Glutamatergic neuron (in vitro differentiated cells): ENCODE measurements at places on chromosomes 3 and 15.

- DNase-seq, result no peak
Observed at GRCh38 chr15:31023841-31024240, 32.4 kb upstream of the MTMR10 start.

DNA sequence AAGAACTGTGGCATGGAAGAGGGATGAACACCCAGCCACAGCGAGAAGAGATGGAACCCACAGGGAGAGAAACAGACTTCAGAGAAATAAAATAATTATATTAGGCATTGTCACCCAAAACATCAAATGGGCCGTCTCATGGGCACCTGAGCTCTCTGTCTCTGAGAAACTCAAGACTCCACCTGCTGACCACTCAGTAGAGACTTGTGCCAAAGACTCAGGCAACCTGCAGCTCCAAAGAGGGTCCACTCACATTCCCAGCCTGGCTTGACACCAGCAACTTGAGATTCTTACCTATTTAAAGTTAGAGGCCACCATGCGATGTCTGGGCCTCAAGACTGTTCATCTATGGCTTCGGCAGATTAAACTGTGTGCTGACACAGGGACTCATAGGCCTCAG lies 12.0 kb downstream of the SEMA5B start:
- no peak for DNase-seq

DNA sequence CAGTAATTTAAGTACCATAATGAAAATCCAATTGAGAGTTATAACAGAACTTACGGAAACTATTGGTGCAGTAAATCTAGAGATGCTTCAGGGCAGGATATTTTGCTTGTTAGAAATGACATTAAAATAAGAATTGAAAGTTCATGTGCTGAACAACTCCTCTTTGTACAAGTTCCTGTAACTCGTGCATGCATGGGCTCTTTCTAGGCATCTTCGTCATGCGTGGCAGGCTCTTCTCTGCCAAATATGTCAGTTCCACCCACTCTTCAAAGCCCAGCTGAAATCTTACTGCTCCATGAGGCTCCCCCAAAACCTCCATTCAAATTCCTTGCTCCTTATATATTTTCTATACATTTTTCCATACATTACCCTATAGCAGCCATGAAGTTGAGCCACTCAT lies 48.7 kb downstream of the FBN1 start:
- DNase-seq, result no peak

- DNase-seq, result no peak
Observed at GRCh38 chr15:78229431-78230406, 4.6 kb downstream of the ACSBG1 start.

- DNase-seq, result no peak
Observed at GRCh38 chr15:63948971-63949370, 97.3 kb downstream of the DAPK2 start.

DNA sequence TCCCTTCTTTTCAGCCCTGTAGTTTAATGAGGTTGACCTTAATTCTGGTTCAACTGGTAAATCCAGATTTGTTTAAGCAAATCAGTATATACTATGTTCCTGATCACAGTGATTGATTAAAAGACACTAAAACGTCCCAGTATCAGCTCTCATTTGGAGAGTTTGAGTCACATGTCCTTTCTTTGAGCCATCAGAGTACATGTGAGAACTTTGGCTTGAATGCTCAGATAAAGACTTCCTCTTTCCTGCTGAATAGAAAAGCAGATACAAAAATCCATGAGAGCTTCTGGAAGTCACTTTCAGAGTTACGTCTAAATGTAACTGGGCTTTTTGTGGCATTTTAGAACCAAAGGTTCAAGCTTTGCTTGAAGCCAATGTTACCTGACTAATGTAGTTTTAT lies 341.8 kb upstream of the SATB1 start:
- no peak for DNase-seq

DNA sequence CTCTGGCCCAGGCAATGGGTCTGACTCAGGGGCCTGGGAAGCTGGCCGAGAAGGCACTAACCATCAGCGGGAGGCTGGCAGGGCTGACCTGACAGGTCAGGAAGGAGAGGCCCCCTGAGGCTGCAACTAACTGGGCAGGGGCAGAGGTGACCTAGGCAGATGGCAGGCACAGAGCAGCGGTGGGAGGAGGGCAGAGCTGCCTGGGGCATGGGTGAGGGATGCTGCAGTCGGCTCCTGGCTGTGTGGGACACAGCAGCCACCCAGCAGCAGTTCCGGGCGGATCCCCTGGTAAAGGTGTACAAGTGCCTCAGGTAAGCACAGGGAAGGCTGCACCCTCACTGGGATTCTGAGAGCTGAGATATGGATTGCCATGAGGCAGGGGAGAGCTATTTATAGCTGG lies 236.1 kb downstream of the OCA2 start:
- DNase-seq, result no peak

DNA sequence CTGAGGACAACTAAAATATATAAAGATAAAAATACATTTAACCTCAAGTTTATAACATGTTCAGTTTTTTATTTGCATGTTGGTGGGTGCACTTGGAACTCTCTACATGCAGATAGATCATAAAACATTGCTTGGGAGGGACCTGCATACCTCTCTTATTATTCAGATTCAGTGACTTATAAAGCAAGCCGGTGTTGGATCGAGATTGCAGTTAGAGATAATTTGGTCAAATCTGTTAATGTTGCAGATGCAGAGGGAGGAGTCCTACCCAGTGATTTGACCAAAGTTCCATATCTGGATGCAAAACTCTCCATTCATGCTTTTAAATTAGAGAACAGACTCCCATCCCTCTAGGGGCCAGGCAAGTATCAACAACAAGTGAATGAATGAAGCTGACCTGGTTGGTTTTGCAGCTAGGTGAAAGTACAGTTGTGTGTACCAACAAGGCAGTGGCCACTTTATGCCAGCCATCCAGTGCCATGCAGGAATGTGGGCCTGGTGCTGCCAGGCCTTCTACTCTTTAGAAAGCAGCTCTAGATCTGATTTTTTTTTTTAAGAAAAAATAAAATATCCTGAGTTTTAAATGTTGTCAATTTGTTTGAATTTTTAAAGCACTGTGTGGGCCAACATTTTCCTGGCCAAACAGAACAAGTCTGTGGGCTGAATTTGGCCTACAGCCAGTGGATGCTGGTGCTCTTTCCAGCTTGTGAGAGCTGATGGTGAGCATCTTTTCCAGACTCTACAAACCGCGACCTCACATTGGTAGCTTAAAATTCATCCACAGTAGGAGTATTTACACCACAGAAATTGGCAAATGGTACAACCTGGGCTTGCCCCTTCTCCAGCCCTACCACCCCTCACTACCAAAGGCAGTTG lies 12.3 kb downstream of the CDIN1 start:
- no peak for DNase-seq
